HS-5 (cell line): ENCODE measurements at places on chromosomes 4 and X.
A peak's percentile ranks its signal among the peaks of the same experiment; 100 is the strongest.

DNA sequence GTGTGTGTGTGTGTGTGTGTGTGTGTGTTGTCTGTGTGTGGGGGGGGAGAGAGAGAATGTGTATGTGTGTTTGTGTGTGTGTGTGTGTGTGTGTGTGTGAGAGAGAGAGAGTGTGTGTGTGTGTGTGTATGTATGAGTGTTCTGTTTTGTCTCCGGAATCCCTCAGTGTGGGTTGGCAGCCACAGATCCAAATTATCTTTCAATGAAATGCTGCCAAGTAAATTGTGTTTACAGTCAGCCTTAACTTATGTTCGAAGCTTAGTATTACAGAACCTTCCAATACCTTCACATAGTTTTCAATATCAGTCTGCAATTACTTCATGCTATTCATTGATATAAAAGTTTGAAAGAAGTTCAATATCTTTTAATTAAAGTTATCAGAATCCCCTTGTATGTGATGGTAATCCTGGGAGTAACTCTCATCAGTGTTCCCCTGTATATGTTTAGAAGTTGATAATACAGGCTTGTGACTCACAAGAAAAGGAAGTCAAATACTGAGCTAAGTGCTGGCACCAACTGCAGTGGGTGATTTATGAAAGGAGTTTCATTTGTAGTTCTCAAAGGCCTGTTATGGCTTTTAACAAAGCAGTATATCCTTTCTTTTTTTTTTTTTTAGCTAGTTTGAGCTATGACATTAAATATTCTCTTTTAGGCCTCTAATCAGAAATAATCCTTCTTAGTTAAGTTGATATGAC is 51.6 kb upstream of the HTR2C start:
- no peak for DNase-seq

DNA sequence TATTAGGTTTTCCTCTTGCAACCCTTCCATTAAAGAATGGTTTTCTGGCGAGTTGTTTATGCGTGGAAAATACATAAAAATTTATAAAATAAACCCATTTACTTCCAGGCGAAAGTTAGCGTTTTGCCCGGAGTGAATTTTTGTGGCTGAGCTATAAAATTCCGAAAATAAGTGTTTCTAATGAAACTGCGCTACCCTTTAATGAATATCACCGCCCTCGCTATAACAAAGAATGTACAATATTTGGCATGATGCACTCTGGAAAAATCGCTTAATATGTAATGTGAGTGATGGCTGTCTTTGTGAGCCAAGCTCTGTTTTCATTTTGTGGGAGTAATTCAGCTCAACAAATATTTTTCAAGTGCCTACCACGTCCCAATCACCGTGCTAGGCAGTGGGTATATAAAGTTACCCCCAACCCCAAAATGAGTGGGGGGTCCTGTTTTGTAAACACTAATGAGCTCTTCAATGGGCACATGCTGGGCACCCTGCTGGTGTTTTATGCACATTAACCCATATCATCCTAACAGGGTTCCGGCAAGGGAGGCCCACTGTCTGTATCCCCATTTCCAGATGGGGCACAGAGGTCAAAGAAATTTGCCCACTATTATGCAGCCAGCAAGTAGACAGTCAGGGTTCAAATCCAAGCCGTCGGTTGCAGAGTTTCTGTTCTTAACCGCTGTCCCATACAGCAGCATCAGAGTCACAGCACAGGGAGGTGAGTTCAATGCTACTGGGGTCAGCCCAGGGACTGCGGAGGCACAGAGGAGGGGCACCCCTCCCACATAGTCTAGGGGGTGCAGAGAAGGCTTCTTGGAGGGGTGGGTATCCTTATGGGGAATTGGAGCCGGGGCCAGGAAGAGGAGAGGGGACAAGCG is 65.7 kb upstream of the STX18 start:
- DNase-seq: no peak

GRCh38 chr4:13298655-13299054 is 185.5 kb downstream of the RAB28 start:
- DNase-seq: no peak

- no peak for DNase-seq
Observed at GRCh38 chr4:182203872-182204411, 39.3 kb upstream of the TENM3 start.

GRCh38 chr4:135277068-135277979 is 1075.7 kb upstream of the PABPC4L start:
- DNase-seq: peak; percentile 66

- DNase-seq: no peak
Observed at GRCh38 chrX:19599253-19599652, 83.9 kb upstream of the MAP3K15 start.

GRCh38 chr4:165855191-165855590 is 17.8 kb upstream of the TLL1 start:
- no peak for DNase-seq

- DNase-seq: no peak
Observed at GRCh38 chr4:111836601-111837000, 308.7 kb upstream of the FAM241A start.

GRCh38 chr4:140982613-140983340 is 150.5 kb downstream of the RNF150 start:
- no peak for DNase-seq

DNA sequence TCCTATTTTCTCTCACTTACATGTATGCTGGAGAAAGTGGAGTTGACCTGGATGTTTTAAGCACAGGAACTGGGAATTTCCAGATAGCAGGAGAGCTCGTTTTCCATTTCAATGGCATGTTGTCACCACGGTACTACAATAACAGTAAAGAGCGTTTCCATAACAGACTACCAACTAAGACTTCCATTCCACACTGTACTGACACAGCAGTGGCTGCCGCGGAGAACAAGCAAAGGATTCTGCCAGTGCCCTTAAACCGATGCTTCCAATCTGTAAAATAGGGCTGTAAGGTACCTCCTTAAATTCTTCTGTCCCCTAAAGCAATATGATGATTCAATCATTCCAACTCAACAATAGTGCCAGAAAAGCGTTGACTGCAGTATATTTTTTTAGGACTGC is 143.9 kb downstream of the KLHL13 start:
- DNase-seq: no peak

- no peak for DNase-seq
Observed at GRCh38 chrX:25548811-25549210, 533.0 kb upstream of the ARX start.

DNA sequence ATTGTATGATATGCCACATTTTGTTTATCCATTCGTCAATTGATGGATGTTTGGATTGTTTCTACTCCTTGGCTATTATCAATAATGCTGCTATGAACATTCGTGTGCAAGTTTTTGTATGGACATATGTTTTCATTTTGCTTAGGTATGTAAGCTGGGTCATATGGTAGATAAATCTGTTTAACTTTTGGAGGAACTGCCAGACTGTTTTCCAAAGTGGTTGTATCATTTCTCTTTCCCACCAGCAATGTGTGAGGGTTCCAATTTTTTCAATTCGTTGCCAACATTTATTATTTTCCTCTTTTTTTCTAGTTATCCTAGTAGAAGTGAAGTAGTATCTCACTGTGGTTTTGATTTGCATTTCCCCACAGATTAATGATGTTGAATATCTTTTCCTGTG is 71.8 kb downstream of the DIAPH2 start:
- DNase-seq: no peak

DNA sequence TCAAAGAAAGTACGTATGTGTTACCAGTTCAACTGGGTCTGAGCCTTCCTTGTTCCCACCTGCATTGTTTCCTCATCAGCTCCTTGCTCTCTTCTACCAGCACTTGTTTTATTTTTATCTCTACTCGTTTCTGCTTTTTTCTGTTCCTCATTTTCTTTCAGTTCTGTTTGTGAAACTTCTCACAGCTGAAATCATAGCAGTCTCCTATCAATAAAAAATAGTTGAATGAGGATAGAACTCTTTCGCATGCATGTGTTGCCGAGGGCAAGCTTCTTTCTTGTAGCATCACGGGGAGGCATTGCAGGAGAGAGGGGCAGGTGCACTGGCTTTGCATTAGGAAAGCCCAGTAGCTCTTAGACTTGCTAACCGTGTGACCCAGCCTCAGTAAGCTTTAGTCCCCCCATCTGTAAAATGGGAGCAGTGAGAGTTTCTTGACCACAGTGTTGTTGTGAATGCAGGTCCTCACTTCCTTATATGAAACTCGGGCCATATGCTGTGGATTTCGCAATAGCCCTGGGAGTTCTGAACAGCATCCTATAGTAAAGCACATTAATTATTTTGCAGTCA is 24.7 kb downstream of the OFD1 start:
- DNase-seq: no peak

DNA sequence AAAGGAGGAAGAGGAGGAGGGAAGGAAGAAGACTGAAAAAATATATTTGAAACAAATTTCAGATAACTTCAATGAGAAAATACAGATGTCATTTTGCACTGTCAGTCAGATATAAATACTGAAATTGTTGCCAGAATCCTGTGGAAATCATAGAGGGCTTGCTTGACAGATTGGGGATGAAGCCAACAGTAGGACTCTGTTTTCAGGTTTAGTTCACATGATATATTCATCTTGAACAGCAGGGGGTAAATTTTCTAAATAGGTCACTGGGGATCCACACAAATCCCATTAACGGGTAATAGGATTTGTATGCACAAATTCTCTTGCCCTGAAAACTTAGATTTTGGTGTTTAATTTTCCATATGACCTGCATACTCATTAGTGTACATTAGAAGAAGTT is 103.3 kb upstream of the PCDH18 start:
- no peak for DNase-seq

- no peak for DNase-seq
Observed at GRCh38 chrX:134654398-134655012, 3.8 kb downstream of the PLAC1 start.

DNA sequence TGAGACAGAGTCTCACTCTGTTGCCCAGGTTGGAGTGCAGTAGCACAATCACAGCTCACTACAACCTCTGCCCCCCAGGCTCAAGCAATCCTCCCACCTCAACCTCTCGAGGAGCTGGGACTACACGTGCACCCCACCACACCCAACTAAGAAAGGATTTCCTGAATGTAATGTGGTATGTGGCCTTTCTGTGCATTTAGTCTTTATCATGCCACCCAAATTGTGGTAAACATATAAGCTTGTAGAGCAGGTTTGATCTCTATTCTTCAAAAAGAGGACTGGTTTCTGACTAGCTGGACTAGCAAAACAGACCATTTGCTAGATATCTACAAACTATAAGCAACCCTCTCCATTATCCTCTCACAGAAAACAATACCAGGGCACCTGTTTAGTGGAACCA is 33.6 kb downstream of the ELOVL6 start:
- DNase-seq: no peak

DNA sequence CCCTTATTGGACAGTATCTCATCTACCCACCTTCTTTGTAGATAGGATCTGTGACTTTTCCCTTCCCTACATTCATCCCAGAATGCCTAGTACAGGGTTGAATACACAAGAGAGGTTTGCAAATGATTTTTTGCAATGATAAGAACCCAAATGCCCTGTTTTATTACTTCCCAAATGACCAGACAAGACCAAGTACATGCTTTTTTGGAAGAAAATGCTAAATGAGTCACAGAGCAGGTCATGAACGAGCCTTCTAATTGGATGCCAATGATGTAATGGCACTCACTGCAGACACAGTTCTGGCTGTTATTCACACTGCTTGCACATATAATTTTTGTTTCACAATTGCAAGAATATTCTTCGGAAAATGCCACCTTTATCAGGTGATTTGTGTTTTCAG is 17.8 kb upstream of the GABRQ start:
- DNase-seq: no peak

- no peak for DNase-seq
Observed at GRCh38 chr4:108861334-108861733, 98.5 kb upstream of the ETNPPL start.

GRCh38 chr4:143185253-143186107 is 763 bp downstream of the USP38 start:
- no peak for DNase-seq

DNA sequence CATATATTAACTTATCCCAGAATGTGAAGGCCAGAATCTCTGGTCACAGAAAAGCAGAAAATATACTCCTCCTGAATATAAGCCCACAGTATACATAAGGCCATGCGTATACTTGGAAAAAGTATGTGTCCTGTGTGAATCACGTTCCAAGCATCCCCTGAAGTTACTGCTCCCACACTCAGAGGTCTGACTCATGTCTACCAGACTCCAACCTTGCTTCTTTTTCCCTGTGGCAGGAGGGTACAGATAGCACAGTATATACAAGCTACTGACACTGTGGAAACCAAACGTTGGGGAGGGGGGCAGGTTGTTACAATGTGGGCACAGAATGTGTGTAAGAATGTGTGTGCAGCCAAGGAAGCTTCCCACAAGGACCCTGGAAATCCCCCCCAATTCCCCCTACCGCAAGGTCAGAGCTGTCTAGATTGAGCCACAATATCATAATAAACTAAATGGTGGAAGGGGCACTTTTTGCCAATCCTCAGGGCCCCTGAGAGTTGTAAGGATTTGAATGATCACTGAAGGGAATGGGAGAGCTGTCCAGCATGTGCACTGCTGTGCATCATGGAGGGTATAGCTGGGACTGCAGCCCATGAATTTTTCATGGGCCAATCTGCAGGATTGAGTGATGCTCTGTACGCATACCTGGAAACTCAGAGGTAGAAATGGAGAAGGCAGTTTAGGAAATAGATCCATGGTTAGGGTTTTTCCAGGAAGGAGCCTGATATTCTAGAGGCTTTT is 7.4 kb upstream of the RELL1 start:
- DNase-seq: peak; percentile 73

- DNase-seq: no peak
Observed at GRCh38 chrX:123731987-123732669, 724 bp downstream of the THOC2 start.

DNA sequence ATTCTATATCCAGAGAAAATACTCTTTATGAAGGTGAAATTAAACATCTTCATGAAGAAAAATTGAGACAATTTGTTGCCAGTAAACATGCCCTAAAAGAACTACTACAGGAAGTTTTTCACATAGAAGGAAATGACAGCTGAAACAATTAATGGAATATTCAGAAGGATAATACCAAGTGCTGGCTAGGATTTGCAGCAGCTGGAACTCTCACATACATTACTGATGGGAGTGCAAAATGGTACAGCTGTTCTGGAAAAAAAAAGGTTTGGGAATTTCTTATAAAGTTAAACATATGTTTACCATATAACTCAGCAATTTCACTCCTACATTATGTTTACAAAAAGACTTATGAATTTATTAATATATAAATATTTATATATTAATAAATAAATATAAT is 193.2 kb upstream of the FAT4 start:
- no peak for DNase-seq

GRCh38 chr4:159376289-159376688 is 273.4 kb downstream of the RAPGEF2 start:
- no peak for DNase-seq

DNA sequence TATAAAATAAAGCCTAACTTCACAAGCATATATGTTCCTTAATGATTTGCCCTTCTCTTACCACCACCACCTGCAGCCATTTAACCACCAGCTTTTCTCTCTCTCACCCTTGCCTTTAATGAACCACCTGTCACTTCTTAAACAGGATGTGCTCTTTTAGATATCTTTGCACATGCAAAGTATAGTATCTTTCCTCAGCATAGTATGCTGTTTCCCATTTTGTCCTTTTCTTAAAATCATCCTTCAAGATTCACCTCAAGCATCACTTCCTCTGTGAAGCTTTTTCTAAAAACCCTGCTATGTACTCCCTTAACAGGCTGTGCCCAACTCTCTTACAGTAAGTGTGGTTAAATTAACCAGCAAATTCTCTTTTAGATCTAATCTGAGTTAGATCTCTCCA is 8.2 kb upstream of the CNOT6L start:
- DNase-seq: no peak

GRCh38 chr4:102411408-102411807 is 66.1 kb upstream of the SLC39A8 start:
- no peak for DNase-seq

- no peak for DNase-seq
Observed at GRCh38 chr4:128307123-128307571, 19.5 kb upstream of the PGRMC2 start.

GRCh38 chrX:151510203-151510602 is 53.3 kb upstream of the PASD1 start:
- DNase-seq: no peak
